PC-9 (cell line): ENCODE measurements at places on chromosomes 2 and 18. TPM values are rescaled to one million over a fixed set of nuclear protein-coding genes. Genes with fewer than 3 reads are reported as not detected.

The RESP18 gene
- total RNA-seq: not detected in 2 replicates

The PRKCE gene
- 21.7 and 24.0 TPM in 2 replicates for total RNA-seq

The GALNT5 gene
- total RNA-seq: 1.3 and 1.9 TPM in 2 replicates

The OTOS gene
- not detected in 2 replicates for total RNA-seq

The MOGAT1 gene
- 0.35 and 0.65 TPM in 2 replicates for total RNA-seq

The MBD1 gene
- total RNA-seq: 43.2 and 43.5 TPM in 2 replicates
